ENCODE measurements at places on chromosomes 1 and 21. TPM values are rescaled to one million over a fixed set of nuclear protein-coding genes. Genes with fewer than 3 reads are reported as not detected.

FOXO6 gene
- not detected for total RNA-seq

GRCh38 chr1:150995896-150996295 is 10.8 kb downstream of the MINDY1 start:
- ATAC-seq: no peak

GRCh38 chr1:54499097-54499359 is 49.0 kb upstream of the ACOT11 start:
- ATAC-seq: no peak

DRAXIN gene
- 0.04 TPM for total RNA-seq

GJA8 gene
- not detected for total RNA-seq

- ATAC-seq: no peak
These were observed 283.9 kb downstream of the LRRC40 start for GRCh38 chr1:69921486-69921885.

DNA sequence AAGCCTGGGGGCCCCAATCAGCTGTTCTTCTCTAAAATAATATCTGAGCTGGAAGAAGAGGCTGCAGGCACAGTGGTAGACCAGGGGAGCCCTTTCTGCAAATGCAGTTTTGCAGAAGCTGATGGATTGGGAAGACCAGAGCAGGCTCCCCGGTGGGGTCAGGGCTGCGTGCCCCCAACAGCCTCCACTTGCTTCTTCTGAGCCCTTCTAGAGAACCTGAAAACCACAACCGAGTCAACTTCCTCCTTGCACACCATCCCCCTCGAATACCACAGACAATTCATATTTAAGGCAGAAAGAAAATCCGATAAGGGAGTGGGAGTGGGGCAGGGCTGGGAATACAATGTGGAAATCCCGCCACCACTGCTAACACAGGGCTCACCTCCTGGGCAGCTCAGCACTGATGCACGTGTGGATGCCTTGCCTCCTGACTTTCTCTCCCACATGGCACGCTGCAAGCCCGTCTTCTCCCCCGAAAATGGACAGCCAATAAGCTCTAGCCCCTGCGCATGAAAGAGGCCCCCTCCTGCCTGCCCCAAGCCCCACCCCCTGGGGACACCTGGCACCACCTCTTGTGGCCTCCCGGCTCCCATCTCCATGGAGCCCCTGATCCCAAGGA is 25.4 kb upstream of the ALDH4A1 start:
- ATAC-seq: no peak

- ATAC-seq: no peak
These were observed 148.2 kb upstream of the COL11A1 start for GRCh38 chr1:103256490-103256889.
